ENCODE measurements at places on chromosomes 5 and 9.
A peak's percentile ranks its signal among the peaks of the same experiment; 100 is the strongest.

DNA sequence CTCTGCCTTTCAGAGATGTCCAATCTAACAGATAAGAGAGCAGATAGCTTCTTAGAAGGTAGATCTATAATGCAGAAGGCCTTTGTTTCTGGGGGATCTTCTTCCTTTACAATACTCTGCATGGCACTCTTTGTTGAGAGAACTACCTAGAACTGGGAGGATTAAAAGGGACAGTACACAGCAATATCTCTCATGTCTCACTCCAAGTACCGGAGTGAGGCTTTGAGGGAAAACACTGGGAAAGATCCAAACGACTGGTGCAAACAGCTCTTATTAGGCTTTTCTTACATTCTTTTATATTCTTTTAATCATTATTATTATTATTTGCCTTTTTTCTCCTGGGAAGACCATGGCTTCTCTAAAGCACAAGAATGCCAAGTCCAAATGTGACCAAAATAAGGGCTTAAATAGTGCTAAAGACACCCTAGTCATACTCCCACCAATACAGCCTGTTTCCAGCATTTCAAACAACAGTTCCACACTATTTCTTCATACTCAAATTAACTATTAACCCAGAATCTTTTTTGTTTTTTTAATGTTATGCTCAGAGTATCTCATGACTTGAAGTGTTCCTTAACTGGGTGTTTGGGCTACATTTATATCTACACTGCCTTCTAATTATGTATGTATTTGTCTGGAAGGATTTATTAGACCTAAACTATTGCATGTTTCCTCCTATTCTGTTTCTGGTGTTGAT lies 52.7 kb downstream of the ABHD17B start:
- DNase-seq: no peak

DNA sequence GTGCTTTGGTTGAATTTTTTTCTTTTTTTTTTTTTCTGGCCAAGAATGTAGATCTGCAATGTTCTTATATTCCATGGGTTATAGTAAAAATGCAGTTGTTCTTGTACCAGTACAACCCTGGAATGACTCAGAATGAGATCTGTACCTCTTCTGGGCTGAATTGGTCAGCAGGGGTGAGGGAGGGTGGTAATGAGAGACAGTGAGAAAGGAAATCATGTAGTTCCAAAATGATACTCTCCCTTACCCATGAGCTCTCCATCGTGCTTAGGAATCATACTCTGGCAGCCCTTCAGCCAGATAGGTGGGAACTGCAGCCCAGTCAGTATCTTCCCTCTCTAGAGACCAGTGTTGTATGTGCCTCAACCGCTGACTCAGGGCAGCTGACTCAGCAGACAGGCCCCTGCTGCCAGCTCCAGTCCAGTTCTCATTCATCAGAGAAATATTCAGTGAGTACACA lies 2.1 kb upstream of the GLIS3 start:
- DNase-seq: no peak

DNA sequence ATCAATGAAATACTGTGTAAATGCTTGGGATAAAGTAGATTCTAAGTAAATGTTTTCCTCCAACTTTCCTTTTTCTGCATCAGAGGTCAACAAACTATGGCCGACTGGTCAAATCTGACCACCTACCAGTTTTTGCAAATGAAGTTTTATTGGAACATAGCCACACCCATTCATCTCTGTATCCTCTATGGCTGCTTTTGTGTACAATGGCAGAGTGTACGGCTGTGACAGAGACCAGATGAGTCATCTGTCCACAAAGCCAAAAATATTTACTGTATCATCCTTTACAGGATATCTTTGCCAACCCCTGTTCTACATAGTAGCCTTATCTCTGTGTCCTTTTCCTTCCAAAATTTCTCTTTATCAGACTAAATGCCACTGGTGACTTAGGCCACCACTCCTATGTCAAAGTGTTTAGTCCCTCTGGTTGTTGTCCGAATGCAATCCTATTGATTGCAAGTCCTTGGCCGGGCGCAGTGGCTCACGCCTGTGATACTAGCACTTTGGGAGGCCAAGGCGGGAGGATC lies 218.4 kb upstream of the KLF4 start:
- DNase-seq: no peak

DNA sequence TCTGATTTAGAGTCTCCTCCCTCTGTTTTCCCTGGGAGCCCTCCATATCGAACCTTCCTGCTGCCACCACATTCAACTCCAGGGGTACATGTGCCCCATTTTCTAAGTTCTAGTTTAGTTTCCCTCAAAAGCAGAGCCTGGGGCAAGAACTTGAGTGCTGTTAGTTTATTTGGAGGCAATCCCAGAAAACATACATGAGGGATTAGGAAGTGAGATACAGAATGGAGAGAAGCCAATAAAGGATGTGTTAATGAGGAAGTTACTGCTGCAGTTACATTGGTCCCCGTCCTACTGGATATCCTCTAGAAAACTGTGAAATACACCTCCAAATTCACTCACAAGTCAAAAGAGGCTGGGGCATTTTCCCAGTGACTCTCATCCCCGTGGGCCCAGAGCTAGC lies 159.4 kb upstream of the SMARCA2 start:
- DNase-seq: no peak

- DNase-seq: no peak
Measured at GRCh38 chr9:35858458-35858857, 11.7 kb downstream of the OR13J1 start.

- DNase-seq: no peak
Measured at GRCh38 chr5:86878250-86878649, 260.5 kb downstream of the COX7C start.

DNA sequence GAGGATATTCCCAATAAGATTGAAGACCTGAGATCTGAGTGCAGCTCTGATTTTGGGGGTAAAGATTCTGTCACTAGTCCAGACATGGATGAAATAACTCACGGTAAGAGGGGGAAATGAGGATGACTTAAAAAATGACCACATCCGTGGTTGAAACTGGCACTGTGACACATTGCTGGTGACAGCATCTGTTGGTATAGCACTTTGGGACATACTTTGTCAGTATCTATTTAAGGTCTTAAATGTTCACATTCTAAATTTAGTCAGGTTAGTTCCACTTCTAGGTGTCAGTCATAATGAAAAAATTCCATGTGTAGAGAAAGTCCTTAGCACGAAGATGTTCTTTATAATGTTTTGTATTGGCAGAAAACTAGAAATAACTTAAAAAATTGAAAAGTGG lies 70.9 kb downstream of the GAPVD1 start:
- DNase-seq: no peak

GRCh38 chr5:65969539-65970393 lies 43.4 kb downstream of the ERBIN start:
- no peak for DNase-seq

- peak; percentile 17 for DNase-seq
Measured at GRCh38 chr5:150523472-150524350, 15.8 kb downstream of the NDST1 start.

- DNase-seq: peak; percentile 23
Measured at GRCh38 chr5:119409235-119409815, 43.0 kb upstream of the HSD17B4 start.

DNA sequence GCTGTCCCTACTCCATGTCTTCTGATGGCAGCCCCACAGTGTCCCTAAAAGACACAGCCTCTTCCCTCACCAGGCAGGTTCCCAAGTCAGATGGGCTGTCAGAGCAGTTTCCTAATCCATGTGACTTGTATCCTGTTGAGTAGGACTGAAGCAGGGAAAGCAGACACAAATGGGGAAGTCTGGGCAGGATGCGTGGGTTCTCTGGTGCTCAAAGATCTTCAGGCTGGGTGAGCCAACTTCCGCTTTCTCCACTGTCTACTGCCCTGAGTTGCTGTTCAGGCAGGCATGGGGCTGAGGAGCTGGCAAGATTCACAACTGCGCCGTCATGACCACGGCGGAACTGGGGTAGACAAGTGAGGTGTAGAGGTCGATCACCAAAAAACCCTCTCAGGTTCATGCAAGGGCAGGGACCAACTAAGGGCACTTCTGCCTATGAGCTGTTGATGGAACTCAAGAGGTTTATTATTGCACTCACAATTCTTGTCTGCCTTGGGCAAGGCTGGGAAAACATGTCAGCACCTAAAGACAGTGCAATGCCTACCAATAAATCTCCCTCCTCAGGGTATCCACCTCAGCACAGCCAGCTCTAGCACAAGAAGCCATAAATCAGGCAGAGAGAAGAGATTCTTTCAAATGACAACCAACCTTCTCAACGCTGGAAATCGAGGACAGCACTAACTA lies 83.4 kb downstream of the RAPGEF1 start:
- DNase-seq: peak; percentile 76

DNA sequence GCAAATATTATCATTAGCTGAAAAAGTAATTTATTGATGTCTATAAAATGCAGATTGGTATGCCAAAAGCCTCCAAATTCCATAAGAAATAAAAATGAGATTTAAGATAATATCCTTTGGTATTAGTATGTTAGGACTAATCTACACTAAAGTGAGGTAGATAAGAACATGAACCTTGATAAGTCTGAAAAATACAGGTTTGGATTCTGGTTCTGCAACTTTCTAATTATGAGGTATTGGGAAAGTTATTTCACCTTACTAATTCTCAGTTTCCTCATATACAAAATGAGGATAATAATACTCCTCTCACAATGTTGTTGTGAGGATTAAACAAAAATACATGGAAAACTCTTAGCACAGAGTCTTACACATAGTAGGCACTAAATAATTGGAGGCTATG lies 300.1 kb downstream of the NNT start:
- DNase-seq: no peak

DNA sequence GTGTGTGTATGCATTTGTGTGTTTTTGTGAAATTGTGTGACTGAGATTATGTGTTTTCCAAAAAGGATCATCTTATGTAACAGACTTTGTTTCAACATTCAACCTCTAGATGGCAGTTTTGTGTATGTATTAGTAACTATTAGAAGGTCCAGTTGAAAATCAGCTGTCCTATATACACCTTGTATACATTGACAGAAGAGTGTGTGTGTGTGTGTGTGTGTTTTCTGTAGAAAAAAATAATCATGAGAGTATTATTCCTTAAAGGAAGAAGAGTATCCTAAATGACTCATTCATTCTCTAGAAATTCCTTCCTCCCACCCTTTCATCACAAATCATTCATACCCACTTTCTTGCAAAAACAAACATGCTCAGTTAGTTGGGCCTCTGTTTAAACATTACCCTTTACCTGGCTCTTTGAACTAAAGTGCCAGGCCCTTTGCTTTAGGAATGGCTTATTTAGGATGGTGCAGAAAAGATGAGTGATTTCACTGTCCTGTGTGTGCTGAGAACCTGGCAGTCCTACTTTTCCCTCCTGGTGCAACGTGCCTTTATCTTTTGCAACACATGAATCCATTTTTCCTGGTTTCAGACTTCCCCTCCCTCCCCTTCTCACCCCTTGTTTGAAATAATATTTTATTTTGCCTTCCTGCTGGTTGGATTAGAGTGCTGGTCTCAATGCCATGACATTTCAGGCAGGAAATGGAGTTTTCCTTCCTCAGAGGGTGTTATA lies 152.2 kb downstream of the ARHGAP26 start:
- DNase-seq: peak; percentile 44

- DNase-seq: no peak
Measured at GRCh38 chr9:133715295-133715865, 22.8 kb downstream of the SARDH start.

DNA sequence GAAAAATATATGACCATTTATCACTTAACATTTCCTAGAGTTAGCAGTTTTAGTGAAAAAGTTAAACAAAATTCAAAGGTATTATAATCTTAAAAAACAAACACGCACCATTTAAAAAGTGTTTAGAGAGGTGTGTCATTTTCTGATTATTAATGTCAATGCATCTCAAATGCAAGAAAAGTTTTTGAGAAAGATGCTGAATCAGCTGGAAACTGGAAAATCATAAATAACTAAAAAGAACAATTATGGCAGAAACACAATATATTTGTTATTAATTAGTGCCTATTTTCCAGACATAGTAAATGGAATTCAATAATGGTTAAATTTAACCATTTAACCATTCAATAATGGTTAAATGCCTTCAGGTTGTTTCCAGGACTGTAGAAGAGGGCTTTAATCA lies 64.9 kb downstream of the RICTOR start:
- DNase-seq: no peak

GRCh38 chr5:123450114-123450513 lies 26.9 kb upstream of the CEP120 start:
- no peak for DNase-seq

GRCh38 chr9:16352791-16353401 lies 517.6 kb downstream of the BNC2 start:
- no peak for DNase-seq

DNA sequence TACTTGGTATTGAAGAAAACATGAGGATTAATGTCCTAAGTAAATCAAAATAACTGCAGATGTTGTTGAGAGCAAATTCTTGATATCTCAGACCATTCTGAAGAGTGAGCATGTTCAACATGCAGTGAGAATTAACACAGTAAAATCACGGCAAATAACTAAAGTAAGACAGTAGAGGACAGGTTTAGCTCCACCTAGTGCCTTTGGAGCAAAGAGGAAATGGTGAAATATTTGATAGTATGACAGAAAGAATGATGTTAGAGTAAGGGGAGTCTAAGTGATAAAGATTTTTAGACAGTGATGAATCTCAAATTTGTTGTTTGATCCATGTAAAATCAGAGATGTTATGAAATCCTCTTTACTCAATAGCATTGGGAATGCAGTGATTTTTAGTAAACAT lies 424.2 kb downstream of the TMEM161B start:
- no peak for DNase-seq

GRCh38 chr5:53974021-53974420 lies 336.4 kb downstream of the ARL15 start:
- DNase-seq: no peak
